ENCODE measurements at places on chromosomes 13 and 19.

DNA sequence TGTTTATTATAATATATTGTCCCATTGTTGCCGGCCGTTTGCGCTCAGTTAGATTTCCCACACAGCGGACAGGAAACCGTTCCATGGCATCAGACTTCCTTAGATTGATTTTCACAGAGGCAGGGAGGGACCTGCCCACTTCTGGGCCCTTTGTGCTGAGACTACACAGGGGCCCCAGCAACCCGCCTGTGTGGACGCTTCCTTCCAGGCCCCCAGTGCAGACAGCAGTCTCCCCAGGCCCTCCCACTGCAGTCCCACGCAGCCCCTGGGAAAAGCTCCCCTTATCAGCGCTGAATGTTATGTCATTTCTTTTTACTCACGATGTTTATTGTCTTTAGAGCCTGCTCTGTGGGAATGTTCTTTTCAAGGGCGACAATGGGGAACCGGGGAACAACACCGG is 351.7 kb upstream of the ARGLU1 start:
- DNase-seq: no peak

- no peak for DNase-seq
These were observed 256.1 kb downstream of the DACH1 start for GRCh38 chr13:71610876-71611275.

- no peak for DNase-seq
These were observed 52.8 kb downstream of the SLC6A16 start for GRCh38 chr19:49272204-49272603.

DNA sequence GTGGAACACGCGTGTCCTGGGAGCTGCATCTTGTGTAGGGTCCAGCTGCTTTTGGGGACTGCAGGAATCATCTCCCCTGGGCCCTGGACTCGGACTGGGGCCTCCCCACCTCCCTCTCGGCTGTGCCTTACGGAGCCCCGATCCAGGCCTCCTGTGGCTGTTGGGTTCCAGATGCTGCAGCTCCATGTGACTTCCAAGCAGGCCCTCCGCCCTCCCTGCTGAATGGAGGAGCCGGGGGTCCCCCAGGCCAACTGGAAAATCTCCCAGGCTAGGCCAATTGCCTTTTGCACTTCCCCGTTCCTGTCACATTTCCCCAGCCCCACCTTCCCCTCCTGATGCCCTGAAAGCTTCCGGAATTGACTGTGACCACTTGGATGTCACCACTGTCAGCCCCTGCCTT is 6.2 kb upstream of the PGLS start:
- no peak for DNase-seq

- peak; percentile 4 for DNase-seq
These were observed 18.8 kb downstream of the ZC3H4 start for GRCh38 chr19:47094557-47095475.

DNA sequence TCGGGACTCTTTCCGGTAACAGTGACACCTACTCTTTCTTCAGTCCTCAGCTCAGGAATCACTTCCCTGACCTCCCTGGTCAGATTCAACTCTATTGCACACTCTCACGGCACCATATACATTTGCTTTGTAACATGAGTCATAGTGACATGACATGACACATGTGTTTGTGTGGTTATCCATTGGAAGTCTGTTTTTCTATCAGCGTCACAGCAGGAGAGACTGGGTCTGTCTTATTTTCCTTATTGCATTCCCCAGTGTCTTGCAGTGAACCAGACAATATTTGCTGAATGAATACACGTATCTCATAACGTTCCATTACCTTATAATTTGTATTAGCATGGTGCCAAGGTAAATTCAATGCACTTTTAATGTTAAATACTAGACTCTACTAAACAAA is 102.0 kb downstream of the DCLK1 start:
- no peak for DNase-seq

DNA sequence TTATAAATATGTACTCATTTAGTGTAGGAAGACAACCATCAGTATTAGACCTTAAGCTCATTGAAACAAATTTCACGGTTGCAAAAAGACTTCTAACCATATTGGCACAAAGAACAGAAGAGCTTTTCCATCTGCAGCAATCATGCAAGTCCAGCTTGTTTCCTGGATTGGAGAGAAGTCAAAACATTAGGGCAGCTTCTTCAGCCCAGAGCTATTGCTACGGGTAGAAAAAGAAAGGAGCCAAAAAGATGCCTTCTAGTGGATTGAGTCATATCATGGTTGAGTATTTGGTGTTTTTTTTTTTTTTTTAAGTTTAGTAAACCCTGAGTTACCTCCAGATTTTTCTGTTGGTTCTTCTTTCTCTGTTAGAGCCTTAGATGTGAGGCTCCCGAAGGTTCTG is 99.8 kb downstream of the WDFY2 start:
- DNase-seq: no peak

GRCh38 chr19:55083004-55083850 is 7.6 kb downstream of the EPS8L1 start:
- DNase-seq: no peak

DNA sequence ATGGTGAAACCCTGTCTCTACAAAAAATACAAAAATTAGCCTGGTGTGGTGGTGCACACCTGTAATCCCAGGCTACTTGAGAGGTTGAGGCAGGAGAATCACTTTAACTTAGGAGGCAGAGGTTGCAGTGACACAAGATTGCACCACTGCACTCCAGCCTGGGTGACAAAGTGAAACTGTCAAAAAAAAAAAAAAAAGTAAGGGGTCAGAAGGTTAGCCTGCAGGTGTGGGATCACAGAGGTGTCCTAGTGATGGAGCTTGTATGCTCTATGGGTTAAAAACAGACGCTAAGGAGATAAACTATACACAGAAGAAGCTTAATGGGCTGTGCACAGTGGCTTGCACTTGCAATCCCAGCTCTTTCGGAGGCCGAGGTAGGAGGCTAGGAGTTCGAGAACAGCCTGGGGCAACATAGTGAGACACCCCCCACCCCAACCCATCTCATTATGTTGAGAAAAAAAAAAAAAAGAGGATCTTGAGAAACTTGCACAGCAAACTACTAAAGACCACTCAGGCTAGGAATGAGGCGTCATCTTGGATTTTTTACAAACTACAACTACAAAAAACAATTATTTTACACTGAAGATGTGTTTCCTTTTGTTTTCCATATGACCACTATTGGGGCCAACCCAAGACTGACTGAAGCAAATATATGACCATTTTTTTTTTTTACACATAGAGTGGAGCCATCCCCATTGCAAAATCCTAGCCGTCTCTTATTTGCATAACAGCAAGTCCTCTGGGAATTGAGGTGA is 7.9 kb downstream of the FOSB start:
- no peak for DNase-seq

DNA sequence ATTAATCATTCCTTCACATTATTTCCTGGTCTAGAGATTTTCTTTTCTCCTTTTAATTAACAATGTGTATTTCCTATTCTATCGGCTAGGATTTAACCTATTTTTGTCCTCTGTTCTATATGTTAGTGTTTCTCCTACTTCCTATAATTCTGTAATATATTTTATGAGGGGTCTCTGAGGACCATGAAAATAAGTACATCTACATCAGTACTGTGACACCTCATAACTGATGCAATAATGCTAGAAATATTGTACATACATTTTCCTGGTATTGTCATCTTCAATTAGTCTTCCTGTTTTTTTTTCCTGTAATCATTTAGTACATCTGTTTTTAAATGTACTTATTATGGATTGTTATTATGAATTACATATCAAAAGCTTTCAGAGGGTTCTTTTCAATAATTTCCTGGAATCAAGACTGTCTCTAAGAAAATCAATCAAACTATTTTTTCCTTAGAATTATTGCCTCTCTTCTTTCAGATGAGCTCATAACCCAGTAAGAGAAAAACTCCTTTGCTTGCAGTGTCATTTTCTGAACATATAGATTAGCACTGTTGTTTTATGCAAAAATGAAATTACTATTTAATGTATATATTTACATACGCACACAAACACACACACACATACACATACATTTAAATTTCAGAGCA is 1004.3 kb downstream of the SLITRK5 start:
- no peak for DNase-seq

GRCh38 chr19:1854039-1854541 is 5.8 kb upstream of the REXO1 start:
- DNase-seq: no peak
